Cerebellum (tissue), 4 donors: ENCODE measurements at places on chromosomes 4 and X.

- no peak for DNase-seq
Measured at GRCh38 chrX:134821901-134822300, 163.6 kb upstream of the PLAC1 start.

- DNase-seq: no peak
Measured at GRCh38 chrX:141760761-141761160, 62.2 kb upstream of the SPANXD start.

DNA sequence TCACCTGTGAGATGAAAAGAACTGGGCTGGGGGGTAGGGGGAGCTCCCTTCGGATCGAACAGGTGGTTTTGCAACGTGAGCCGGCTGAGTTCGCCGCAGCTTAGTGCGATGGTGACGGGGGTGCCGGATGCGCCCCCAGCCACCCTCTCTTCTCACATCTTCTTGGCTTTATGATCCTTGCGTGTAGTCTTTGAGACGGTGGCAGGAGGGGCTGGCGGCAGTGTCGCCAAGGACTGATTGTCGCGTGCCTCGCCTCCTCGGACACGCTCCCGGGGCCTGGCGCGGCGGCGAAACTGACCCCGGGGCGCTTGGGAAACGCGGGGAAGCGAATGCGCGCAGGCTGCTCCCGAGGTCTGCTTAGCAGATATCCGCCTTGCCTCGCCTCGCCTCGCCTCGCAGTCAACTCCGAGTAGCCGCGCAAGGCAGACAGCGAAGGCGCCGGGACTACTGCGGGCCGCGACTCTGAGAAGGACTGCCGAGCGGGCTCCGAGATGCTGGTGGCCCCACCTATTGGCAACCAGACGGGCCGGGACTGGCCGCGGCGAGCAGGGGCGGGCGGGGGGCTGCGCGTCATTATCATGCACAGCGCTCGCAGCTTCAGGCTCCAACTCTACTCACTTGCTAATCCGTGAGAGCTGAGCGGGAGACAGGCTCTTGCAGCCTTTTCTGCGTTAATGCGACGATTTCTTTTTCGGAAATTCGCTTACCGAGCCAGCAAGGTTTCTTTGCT lies 1.5 kb downstream of the GRID2 start:
- DNase-seq: peak; percentile 88

DNA sequence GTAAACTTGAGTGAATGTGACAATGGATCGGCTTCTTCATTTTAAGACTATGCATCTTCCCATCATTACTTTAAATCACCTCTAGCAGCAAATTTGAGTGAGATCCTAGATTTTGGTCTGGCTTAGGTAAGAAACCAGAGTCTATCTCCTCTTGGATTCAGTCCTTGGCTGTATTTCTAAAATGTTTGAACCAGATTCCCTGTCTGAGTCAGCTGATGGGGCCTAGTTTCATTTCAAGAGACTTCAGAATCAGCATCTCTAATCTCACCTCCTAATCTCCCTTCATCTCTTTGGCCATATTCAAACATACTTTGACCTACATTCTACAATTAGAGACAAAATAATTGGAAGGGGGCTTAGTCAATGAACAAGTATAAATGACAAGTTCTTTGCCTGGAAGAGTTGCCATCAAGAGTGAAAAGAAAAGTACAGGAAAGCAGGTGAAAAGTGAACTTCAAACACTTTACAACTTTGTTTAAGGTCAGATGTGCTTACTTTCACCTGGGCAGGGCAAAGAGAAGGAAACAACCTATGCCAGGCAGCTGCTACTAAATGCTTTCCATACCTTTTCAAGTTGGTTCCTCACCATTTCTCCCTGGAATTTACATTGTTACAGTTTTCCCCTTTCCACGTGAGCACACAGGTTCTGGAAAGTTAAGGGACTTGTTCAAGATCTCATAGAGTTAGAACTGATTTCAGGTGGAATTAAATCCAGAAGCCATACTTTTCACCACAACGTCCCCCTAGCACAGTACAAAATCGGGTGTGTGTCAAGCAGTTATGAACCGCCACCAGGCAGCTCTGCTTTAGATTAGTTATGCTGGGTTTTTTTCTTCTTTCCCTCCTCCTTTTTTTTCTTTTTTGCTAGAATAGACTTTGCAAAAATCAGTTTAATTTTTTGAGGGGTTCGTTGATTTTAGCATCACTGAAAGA lies 30.7 kb upstream of the PITX2 start:
- no peak for DNase-seq
